ENCODE measurements at places on chromosomes 11 and 22.

- no peak for DNase-seq
Measured at GRCh38 chr11:64099436-64099835, 63.7 kb downstream of the FLRT1 start.

GRCh38 chr11:67288452-67289225 is 464 bp upstream of the ANKRD13D start:
- DNase-seq = peak; percentile 94

DNA sequence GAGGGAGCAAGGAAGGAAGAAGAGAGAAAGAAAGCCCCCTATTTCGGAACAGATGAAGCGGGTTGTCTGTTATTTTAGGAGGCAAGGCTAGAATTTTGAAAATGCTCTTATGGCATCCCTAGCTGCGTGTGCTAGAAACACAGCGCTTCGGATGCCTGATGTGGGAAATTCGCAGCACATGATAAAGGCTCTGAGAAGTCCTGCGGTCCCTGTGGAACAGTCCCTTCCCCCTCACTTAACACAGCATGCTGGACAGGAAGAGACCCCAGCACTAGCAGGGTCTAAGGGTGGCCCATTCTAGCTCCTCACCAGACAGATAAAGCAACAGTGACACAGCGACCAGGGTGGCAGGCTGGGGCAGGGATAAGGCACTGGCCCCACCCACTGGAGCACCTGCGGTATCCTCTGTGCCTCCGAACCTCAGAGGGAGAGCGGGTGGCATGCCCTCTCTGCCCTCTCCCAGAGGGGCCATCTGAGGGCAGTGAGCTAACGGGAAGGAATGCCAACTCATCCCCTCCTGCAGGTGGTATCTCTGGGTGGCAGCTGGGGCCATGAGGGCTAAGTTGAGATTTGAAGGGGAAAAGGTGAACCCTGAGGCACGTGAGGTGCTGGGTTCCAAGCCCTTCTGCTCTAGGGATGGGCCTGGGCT is 75.7 kb downstream of the SCUBE1 start:
- DNase-seq = no peak

DNA sequence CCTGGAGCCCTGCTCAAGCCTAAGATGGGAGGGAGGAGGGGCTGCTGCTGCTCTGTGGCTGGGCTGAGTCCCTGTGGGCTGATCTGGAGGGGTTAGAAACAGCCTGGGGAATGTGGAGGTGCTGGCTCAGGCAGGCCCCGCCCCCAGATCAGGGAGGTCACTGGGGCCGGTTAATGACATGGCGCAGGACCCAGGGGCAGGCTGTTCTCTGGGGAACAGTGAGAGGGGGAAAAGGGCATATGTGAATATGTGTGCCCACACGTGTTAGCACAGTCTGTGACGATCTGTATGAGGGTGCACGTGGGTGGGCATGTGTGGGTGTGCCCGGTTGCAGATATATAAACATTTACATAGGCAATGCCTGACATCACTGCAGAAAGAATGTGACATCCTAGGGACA is 143.5 kb downstream of the MIAT start:
- no peak for DNase-seq

- no peak for DNase-seq
Measured at GRCh38 chr11:93807980-93808379, 23.9 kb downstream of the MED17 start.

- peak; percentile 93 for DNase-seq
Measured at GRCh38 chr11:120185706-120186455, 25.0 kb upstream of the OAF start.

DNA sequence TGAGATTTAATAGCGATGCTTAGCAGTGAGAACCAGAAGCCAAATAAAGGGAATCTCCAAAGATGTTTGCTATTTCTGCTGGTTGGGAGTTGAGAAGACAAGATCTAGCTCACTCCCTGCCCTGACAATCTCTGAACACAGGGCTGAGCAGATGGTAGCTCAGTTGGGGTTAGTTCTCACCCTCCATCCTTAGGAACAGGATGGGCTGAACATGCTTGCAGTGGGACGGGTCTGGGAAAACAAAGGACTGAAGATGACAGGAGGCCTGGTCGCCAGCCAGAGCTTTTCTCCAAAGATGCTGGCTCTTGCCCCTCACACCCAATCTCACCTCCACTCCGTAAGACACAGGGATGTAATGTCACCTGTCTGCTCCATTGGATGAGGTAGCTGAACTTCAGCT is 72.7 kb downstream of the SC5D start:
- no peak for DNase-seq

DNA sequence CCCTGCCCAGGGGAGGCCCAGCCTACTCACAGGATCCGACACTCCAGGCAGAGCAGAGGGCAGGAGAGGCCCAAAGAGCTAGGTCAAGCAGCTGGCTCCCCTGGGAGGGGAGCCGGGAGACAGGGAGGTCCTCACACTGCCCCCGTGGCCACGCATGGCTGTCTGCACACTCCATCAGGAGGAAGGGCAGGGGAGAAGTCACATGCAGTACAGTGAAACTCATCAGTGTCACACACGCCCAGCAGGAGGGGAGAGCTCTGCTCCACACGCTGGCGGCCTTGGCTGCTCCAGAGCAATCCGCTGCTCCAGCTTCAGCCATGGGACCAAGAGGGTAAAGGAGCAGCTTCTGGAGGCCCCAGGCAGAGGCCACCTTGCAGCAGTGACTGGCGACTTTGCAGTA is 14.3 kb downstream of the TCIRG1 start:
- DNase-seq = no peak

DNA sequence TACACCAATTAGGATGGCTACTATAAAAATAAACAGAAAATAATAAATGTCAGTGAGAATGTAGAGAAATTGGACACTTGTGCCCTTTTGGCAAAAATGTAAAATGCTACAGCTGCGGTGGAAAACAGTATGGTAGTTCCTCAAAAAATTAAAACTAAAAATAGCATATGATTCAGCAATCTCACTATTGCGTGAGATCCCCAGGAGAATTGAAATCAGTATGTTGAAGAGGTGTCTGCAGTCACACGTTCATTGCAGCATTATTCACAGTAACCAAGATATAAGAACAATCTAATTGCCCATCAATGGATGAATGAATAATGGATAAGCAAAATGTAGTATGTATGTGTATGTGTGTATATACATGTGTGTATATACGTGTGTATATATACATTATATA is 6.8 kb downstream of the OR52N2 start:
- no peak for DNase-seq

GRCh38 chr11:8932564-8933180 is at the start of gene C11orf16:
Gene C11orf16, minus strand, starts transcription at chr11:8932947. Its CDS starts 639 bp downstream, at chr11:8932308.
- DNase-seq = no peak

GRCh38 chr11:76252631-76253070 is 46.3 kb upstream of the WNT11 start:
- DNase-seq = no peak

DNA sequence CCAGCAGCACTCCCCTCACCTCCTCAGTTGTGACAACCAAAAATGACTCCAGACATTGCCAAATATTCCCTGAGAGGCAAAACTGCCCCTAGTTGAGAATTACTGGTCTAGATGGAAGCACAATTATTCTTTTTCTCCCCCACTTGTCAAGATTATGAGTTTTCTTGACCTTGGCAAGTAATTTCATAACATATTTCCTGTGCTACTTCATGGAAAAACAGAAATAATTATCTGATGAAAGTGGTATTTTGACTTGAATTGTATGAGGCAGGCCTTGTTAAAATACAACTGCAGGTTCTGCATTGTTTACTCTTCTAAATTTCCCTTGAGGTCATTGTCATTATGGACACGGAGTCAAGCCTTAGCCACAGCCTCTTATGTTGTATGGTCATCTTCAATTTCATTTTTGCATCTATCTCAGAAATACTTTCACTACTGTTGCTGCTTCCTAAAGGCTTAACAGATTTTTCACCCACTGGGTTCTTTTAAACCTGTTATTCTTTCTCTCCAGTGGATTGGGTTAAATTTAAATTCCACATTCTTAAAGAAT is 32.2 kb upstream of the LDLRAD3 start:
- no peak for DNase-seq

DNA sequence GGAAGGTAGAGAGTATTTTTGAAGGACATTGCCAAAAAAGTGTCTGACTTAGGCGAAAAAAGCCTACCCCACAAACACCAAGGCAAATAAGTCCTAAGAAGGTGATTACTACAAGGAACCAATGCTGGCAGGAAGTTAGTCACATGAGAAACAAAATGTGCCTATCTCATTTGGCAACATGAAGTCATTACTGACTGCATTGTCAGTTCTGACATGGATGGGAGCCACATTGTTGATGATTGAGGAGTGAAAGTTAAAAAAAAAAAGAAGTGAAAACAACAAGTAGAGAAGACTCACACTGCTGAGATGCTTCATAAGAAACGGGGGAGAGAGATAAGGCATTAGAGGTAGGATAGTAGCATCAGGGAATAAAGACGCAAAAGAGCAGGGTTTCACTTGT is 141.5 kb upstream of the FAT3 start:
- DNase-seq = no peak

DNA sequence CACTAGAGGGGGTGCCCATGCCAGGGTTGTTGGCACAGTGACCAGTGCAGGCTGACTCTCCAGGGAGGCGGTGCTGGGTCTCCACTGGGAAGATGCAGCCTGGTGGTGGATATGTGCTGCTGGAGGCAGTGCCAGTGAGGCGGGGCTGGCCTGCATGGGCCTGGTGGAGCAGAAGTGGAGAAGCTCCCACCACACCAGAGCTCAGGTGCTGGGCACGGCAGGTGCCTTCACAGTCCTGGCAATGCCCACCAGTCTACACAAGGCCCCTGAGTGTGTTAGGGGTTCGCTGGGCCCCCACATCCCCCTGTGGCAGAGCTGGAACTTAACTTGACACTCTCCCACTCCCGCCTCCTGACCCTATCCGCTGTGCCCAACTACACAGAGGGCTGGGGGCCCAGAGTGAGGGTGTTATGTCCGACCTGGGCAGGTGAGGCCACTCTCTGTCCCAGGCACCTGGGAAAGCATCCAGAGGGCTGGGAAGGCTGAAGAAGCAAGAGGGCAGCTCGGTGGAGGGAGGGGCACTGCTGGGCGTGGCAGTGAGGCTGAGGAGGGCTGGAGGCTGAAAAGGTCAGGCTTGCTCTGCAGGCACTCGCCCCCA is 102.4 kb upstream of the B3GAT1 start:
- DNase-seq = peak; percentile 22
